ENCODE measurements at places on chromosomes 3 and 15.

- DNase-seq, result no peak
Observed at GRCh38 chr3:49610666-49611280, 56.5 kb downstream of the BSN start.

DNA sequence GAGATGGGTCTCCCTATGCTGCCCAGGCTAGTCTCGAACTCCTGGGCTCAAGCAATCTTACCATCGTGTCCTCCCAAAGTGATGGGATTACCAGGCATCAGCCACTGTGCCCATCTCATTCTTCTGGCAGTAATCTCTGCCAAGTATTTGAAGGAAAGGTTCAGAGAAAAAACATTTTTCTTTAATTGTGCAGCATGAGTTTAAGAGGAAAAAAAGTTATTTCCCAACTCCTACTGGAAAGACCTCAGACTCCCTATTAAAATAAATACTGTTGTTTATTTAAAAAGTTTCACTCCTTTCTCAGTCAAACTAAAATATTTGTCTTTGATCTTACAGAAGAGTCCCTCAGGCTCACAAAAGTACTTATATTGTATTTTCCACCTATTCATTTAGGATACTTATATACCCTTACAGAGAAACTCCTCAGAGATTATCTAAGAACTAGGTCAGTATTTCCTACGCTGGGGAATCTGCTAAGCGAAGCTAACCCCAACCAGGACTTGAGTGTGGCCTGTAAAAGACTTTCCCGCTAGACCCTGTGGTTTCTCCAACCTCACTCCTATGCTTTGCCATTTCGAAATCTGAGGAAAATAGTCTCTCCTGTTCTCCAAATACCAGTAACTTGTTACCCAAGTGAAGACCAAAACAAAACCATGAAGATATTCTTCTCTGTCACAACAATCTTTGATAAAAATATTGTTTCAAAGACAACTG lies 28.7 kb downstream of the WWTR1 start:
- no peak for DNase-seq

DNA sequence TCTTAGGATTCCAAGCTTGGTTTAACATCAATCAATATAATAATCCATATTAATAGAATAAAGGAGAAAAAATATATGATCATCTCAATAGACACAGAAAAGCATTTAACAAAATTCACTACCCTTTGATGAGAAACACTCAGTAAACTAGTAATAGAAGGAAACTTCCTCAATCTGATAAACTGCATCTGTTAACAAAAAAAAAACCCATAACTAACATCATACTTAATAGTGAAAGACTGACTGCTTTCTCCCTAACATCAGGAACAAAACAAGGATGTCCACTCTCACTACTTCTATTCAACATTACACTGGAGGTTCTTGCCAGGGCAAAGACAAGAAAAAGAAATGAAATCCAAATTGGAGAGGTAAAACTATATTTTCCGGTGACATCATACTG lies 30.5 kb downstream of the LRRK1 start:
- no peak for DNase-seq

GRCh38 chr3:42533161-42533897 lies 30.9 kb downstream of the VIPR1 start:
- DNase-seq, result peak; percentile 36

Data from bronchial epithelial cell (primary cell).